ENCODE measurements at places on chromosomes 5 and 9. TPM values are rescaled to one million over a fixed set of nuclear protein-coding genes. Genes with fewer than 3 reads are reported as not detected.

Gene PAEP
- not detected for total RNA-seq

Gene INSL4
- not detected for total RNA-seq

DNA sequence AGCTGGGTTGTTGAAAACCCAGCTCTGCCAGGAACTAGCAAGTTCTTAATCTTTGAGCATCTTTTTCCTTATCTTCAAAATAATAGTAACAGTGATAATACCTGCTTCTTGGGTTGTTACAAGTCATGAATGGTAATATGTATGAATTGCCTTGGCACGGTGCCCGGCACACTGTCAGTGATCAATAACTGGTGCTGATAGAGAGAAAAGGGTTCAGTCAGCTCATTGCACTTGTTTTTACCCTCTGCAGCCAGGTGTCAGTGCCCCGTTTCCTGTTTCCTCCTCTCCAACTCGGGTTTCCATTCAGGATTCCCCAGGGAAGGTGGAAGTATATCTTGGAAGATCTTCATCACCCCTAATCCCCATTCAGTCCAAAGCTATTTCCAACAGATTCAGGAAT lies 15.8 kb upstream of the NIPAL4 start:
- no peak overlapping the region for H3K4me3 ChIP-seq
- no peaks in the 10 kb centered on the region for H3K27me3 ChIP-seq
- no peaks in the 10 kb centered on the region for H3K4me1 ChIP-seq
- H3K36me3 ChIP-seq: no peaks in the 10 kb centered on the region
- H3K27ac ChIP-seq: peak overlapping the region; percentile 39
- DNase-seq: no peak

Gene NRARP
- total RNA-seq: 31.7 TPM

GRCh38 chr9:121984726-121985402 lies 108.2 kb downstream of the TTLL11 start:
- H3K27me3 ChIP-seq: no peaks in the 10 kb centered on the region
- no peak overlapping the region for H3K4me3 ChIP-seq
- H3K27ac ChIP-seq: no peak overlapping the region
- peaks cover 5% of the 10 kb centered on the region for H3K36me3 ChIP-seq
- H3K4me1 ChIP-seq: no peaks in the 10 kb centered on the region

GRCh38 chr9:89941875-89942274 lies 337.1 kb downstream of the GADD45G start:
- DNase-seq: no peak
- H3K4me3 ChIP-seq: no peak overlapping the region
- H3K4me1 ChIP-seq: peaks cover 9% of the 10 kb centered on the region
- H3K36me3 ChIP-seq: no peaks in the 10 kb centered on the region
- H3K27me3 ChIP-seq: peaks cover 31% of the 10 kb centered on the region

- DNase-seq: no peak
- no peak overlapping the region for H3K27ac ChIP-seq
- no peaks in the 10 kb centered on the region for H3K36me3 ChIP-seq
- no peak overlapping the region for H3K4me3 ChIP-seq
- H3K27me3 ChIP-seq: no peaks in the 10 kb centered on the region
- H3K4me1 ChIP-seq: peaks cover 61% of the 10 kb centered on the region
Measured at GRCh38 chr5:107607671-107608345, 62.9 kb downstream of the EFNA5 start.

DNA sequence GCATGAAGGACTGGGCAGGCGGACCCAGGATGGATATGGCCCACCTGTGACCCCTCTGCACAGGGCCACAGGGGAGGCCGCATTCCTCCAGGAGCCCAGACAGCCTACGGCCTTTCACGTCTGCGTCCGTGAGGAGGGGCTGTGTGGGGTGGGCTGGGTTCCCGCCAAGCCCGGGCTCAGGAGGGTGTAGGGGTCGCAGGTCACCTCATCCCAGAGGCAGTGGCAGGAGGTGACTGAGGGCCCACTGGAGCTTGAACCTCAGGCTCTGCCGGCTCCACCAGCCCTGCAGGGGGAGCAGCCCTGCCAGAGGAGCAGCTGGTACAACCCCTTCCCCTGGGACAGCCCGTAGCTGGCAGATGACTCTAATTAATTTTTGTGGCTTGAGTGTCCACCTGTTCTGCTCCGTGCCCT lies 40.7 kb upstream of the CACNA1B start:
- H3K4me1 ChIP-seq: peaks cover 5% of the 10 kb centered on the region
- H3K27me3 ChIP-seq: no peaks in the 10 kb centered on the region
- no peak overlapping the region for H3K27ac ChIP-seq
- H3K4me3 ChIP-seq: no peak overlapping the region
- no peak for DNase-seq
- H3K36me3 ChIP-seq: peaks cover 20% of the 10 kb centered on the region
